ENCODE measurements at places on chromosomes 11 and 22. TPM values are rescaled to one million over a fixed set of nuclear protein-coding genes. Genes with fewer than 3 reads are reported as not detected.

ARHGAP20 gene
- total RNA-seq = 6.5 TPM

DNA sequence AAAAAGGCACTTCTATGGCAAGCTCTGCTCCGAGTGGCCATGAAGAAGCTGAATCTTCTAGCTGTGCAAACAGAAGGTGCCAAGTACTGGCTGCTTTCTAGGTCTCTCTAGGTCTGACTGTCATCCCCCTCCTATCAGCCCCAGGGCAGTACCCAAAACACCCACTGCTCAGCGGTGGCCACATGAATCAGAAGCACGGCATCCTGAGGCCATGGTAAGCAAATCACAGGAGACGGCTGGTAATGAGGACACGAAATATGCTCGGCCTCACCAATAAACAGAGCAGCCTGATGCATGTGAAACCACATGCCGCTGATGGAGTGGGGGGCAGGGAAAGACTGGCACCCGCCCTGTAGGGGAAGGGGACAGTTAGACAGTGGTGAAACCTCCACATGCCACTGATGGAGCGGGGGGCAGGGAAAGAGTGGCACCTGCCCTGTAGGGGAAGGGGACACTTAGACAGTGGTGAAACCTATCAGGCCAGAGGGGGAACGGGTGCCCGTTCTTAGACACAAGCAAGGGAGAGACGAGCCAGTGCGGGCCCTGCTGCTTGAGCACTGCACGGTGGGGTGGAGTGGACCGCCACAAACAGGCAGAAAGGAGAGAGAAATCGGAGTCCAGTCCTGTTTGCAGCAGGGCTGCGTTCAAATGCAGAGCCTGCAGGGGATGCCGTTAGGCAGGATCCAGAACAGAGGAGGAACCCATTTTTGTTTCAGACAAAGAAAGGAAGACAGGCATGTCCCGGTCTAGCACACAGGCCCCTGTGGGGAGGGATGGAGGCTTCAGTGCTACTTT, 29.9 kb upstream of the MOB2 start:
- no peak for DNase-seq

- peak; percentile 73 for DNase-seq
Observed at GRCh38 chr11:93567401-93567895, 24.3 kb upstream of the SMCO4 start.

DNA sequence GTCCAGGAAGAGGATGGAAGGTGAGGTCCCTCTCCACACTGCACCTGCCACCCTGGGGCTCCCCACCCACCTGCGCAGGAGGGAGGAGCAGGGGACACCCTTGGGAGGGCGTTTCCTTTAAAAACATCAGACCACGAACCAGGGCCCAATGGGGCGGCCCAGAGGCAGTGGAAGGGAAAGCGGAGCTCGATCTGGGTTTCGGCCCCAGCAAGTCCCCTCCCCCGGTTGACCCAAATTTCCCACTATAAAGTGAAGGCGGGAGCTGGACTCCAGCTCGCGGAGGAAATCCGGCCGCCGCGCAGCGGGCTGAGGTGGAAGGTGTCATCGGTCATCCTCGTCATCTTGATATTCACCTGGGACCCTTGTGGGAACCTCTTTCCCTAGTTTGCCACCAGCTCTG, 99.3 kb downstream of the WNT7B start:
- DNase-seq = peak; percentile 37

DNA sequence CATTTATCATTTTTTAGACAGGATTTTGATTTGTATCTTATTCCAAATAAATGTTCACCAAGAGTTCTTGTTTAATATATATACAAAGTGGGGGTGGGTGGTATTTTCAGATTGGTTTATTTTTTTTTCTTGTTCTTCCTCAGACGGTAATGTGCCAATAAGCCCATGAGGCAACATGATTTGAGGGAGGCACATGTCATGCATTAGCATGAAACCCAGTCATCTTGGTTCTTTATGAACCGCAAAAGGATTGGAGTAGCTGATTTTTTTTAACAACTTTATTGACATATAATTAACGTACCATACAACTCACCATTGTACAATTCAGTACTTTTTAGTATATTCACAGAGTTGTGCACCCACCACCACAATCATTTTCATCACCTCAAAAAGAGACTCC, 2.7 kb downstream of the BCL2L13 start:
- DNase-seq = no peak

SBF1 gene
- 79.2 TPM for total RNA-seq

Measured in ureter (tissue), 1 donor.